ENCODE measurements at places on chromosomes 5 and 9. TPM values are rescaled to one million over a fixed set of nuclear protein-coding genes. Genes with fewer than 3 reads are reported as not detected.

Gene MZB1
- total RNA-seq, result 22.6 TPM

Gene PCDHB1
- total RNA-seq, result not detected

Gene OCLN
- 3.3 TPM for total RNA-seq

Gene NNT
- 97.5 TPM for total RNA-seq

Measured in activated naive CD8-positive, alpha-beta T cell treated with anti-CD3 and anti-CD28 coated beads, Interleukin-2, amount 10 ng/mL, durations not matched to agents 7 days and 5 days (primary cell).